NCI-H774 (cell line): ENCODE measurements at places on chromosomes 2 and 18.

DNA sequence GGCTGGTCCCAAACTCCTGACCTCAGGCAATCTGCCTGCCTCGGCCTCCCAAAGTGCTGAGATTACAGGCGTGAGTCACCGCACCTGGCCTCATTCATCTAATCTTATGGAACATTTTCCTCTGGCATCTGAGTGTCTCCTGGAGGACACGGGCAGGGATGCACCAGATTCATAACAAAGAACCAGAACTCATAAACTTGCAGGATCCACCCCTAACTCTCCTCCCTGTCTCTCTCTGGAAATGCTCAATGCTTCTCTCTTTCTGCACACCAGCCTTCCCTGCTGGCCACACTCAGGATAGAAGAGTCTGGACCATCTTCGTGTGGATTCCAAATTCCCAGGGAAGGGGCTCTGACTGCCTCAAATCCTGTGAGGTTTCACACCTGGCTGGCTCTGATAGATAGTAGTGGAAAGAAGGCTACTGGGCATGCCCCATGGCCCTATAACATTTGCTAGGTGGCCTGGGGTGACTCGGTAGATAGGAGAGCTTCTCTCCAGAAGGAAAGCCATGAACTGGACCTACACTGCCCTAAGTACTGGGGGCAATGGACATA, 483.2 kb upstream of the GYPC start:
- no peak for DNase-seq

DNA sequence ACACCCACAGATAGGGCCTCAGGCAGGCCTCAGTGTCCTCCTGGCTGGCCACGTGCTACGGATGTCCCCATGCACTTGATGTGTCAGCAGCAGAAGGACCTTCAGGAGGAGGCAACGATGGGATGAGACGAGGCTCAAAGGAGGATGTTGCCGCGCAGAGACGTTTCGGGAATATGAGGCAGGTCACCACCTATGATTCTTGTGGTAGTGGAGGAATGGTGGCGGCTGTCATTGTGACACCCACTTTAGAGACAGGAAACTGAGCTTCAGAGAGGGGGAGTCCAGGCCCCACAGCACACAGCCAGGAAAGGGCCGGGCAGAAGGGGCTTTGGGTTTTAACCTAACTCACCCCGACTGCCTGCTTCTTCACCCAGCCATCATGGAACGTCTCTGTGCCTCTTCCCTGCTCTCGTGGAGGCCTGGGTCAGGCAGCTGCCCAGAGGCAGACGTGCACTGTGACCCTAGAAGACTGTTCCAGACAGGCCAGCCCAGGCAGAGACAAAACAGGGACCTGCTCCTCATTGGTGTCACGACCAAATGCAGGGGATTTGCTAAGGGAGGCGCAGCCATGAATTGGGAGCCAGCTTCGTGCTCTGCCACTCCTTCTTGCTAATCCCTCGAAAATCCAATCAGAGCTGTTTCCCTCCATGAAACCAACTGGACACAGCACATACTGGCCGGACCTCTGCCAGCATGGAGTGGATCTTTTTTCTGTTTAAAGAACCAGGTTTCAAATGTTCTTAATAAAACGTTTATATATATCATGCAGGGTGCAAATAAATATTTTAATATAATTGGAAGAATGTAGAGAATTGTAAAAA, 169.2 kb downstream of the ASB1 start:
- DNase-seq = no peak

GRCh38 chr2:81706856-81707255, 1402.3 kb upstream of the LRRTM1 start:
- DNase-seq = no peak

- no peak for DNase-seq
Observed at GRCh38 chr2:29561181-29561580, 360.2 kb downstream of the ALK start.

- peak; percentile 19 for DNase-seq
Observed at GRCh38 chr2:172735582-172736423, at the start of gene RAPGEF4. RAPGEF4 (plus strand) TSS chr2:172735845; CDS start chr2:172735984, 139 bp downstream.
